ENCODE measurements at places on chromosomes 7 and 10.

- no peak for DNase-seq
Measured at GRCh38 chr10:119614686-119615085, 17.9 kb upstream of the TIAL1 start.

DNA sequence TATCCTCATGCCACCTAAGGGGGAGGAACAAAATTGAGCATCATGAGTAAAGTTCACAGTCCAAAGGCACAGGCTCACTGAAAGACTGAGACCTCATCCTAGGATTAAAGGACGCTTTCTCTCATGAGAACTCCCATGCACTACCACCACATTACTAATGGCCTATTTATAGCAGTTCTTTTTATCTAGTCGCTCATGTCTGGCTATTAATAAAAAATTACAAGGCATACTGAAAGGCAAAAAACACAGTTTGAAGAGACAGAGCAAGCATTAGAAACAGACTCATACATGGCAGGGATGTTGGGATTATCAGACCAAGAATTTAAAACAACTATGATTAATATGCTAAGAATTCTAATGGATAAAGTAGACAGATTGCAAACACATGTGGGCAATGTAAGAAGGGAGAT is 46.0 kb upstream of the CDK13 start:
- no peak for DNase-seq

- DNase-seq, result no peak
Measured at GRCh38 chr7:134593530-134594392, 44.9 kb downstream of the AKR1B15 start.

DNA sequence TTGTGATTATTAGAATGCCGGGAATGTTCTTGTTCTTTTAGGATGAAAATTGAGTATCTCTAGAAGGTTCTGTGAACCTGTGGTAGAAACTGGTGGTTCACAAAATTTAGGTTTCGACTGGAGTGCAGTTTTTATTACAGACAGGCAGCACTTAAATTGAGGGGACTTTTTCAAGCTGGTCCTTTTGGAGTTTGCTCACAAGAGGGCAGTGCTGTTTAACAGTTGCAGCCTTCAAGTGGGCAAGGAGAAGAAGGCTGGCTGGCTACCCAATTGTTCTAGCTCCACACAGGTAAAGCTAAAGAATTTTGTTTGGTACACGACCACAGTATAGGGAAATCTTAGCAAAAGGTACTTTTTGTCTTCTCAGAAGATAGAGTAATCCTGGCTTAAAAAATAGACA is 233.6 kb downstream of the SNX13 start:
- DNase-seq, result no peak

- no peak for DNase-seq
Measured at GRCh38 chr7:139479620-139480019, 3.9 kb downstream of the KLRG2 start.

GRCh38 chr10:3287572-3288445 is 115.2 kb upstream of the PITRM1 start:
- DNase-seq, result no peak

GRCh38 chr10:88347597-88348304 is 235.4 kb downstream of the RNLS start:
- no peak for DNase-seq

DNA sequence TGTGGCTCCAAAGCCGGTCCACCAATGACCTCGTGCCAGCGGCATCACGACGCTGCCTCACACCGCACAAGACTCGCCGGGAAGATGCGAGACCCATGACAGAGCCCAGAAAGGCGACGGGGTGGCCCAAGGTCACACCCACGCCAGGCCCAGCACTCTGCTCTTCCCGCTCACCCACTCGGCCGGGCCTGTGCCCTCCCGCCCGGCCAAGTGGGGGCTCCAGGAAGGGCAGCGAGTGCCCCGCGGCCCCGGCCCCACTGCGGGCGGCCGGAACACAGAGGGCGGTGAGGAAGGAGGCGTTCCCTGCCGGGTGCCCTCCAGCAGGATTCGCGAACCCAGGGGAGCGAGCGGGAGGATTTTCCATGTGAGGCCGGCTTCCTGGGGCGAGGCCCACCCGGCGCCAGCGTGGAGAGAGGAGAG is 56.3 kb downstream of the PDGFA start:
- no peak for DNase-seq

GRCh38 chr7:491958-492713 is 27.5 kb downstream of the PDGFA start:
- DNase-seq, result no peak

Measured in esophagus squamous epithelium (tissue), 5 donors.